ENCODE measurements at places on chromosomes 12 and 14. TPM values are rescaled to one million over a fixed set of nuclear protein-coding genes. Genes with fewer than 3 reads are reported as not detected.

The COL2A1 gene
- total RNA-seq = 1.9 TPM

The APEX1 gene
- 230 TPM for total RNA-seq

The DENND5B gene
- 20.0 TPM for total RNA-seq

The HOXC9 gene
- total RNA-seq = 0.28 TPM

The SCNN1A gene
- 2.2 TPM for total RNA-seq

The MMP17 gene
- total RNA-seq = 6.3 TPM

Data from endothelial cell (in vitro differentiated cells).